ENCODE measurements at places on chromosomes 7 and 10. TPM values are rescaled to one million over a fixed set of nuclear protein-coding genes. Genes with fewer than 3 reads are reported as not detected.

- no peak for DNase-seq
- H3K27ac ChIP-seq: no peak overlapping the region
These were observed 166.3 kb upstream of the RNF32 start for GRCh38 chr7:156474241-156474743.

GRCh38 chr10:128373831-128374230 is 247.6 kb upstream of the MKI67 start:
- H3K4me1 ChIP-seq: peaks cover 12% of the 10 kb centered on the region
- H3K27me3 ChIP-seq: peaks cover 7% of the 10 kb centered on the region
- H3K27ac ChIP-seq: no peak overlapping the region
- no peak overlapping the region for H3K4me3 ChIP-seq

DNA sequence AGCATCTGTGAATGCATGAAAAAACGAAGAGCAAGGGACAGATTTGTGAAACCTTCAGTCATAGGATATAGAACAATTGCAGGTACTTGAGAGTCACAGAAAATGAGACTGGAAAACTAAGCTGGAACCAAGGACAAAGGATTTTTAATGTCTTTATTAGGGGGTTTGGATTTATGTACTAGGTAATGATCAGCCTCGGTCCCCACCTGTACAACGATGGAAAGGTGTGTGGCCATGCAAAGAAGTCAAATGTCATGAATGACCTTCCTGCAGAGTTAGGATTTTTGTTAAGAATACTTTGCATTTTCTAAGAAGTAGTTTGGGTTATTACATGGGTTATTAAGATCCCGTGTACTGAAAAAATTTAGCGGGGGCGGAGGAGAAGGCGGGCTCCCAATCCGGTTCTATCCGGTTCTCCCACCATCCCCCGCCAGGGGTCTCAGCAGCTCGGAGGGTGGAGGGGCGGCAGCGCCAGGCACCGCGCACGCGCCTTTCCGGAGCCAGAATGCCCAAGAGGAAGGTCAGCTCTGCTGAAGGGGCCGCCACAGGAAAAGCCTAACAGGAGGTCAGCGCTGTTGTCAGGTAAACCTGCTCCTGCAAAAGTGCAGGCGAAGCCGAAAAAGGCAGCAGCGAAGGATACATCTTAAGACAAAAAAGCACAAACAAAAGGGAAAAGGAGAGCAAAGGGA is 327.5 kb upstream of the PLXDC2 start:
- H3K27ac ChIP-seq: no peak overlapping the region
- H3K27me3 ChIP-seq: no peaks in the 10 kb centered on the region
- no peak for DNase-seq
- H3K4me3 ChIP-seq: no peak overlapping the region

GRCh38 chr10:33569702-33570101 is 235.2 kb upstream of the NRP1 start:
- H3K4me1 ChIP-seq: no peaks in the 10 kb centered on the region
- H3K27me3 ChIP-seq: peaks cover 9% of the 10 kb centered on the region
- no peak overlapping the region for H3K4me3 ChIP-seq
- no peak for DNase-seq

DNA sequence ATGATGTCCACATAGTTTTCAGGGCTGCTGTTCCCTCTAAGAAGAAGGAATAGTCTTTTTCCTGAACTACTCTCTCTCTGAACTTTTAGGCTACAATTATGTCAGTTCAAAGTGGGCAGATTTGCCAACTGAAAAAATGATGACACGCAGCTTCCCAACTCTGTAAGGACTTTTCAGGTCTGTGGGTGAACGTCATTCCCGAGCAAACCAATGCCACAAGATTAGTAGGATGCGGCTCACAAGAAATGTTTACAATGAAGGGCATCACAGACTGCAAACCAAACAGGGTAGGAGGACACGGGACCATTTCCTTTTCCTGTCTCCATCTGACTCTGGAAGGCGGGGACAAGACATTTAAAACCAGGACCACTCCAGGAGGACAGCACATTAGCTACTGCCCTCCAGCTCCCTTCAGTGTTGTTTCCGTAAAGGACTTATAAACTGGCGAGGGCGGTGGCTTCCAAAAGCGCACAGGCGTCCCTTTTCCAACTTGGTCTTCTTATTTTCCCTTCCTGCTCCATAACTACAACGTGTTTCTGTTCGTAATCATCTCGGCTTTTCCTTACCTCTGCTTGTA is 539 bp upstream of the MKLN1 start:
- peak overlapping the region; percentile 79 for H3K27ac ChIP-seq
- H3K4me1 ChIP-seq: peaks cover 53% of the 10 kb centered on the region
- H3K4me3 ChIP-seq: peak overlapping the region; percentile 95
- DNase-seq: no peak
- H3K36me3 ChIP-seq: peaks cover 9% of the 10 kb centered on the region

Gene GALNT17
- total RNA-seq: not detected

DNA sequence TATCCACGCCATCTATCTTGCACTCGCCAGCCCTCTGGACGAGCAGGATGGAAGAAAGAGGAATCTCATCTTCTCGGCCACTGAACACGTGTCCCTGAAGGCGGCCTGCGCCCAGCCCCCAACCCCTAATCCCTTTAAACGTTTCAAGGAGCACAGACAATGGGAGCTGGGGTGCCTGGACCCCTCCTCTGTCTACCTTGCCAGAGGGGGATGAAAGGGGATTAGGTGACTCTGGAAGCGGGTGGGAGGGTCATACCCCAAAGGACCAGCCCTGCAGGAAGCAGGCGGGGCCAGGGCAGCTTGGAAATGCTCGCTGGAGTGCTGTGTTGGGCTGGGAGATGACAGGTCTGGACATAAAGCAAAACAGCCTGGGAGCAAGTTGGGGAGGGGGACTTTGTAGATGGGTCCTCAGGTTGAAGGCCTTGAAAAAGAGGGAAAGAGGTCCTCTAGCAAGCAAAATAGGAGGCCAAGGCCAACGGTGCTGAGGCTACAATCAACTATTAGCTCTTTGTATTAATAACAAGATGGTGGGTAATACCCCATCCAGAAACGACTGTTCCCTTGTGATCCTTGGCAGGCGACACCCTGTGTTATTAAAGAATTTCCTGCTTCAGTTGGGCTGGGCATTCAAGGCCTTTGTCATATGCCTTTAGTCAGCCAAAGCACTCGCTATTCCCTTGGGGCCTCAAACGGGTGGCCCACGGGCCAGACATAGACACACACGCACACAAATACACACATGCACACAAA is 126.5 kb upstream of the UNC5B start:
- H3K27me3 ChIP-seq: no peaks in the 10 kb centered on the region
- no peaks in the 10 kb centered on the region for H3K36me3 ChIP-seq
- peak; percentile 4 for DNase-seq
- no peak overlapping the region for H3K27ac ChIP-seq
- H3K4me3 ChIP-seq: no peak overlapping the region

Gene STEAP1
- 0.25 TPM for total RNA-seq

Gene NOBOX
- not detected for total RNA-seq

Measured in activated CD4-positive, alpha-beta memory T cell treated with anti-CD3 and anti-CD28 coated beads, Interleukin-2, amount 10 ng/mL, durations not matched to agents 7 days and 5 days (primary cell).